ENCODE measurements at places on chromosomes 3 and 15.

GRCh38 chr15:57563416-57563815 lies 28.3 kb upstream of the MYZAP start:
- no peak for DNase-seq

DNA sequence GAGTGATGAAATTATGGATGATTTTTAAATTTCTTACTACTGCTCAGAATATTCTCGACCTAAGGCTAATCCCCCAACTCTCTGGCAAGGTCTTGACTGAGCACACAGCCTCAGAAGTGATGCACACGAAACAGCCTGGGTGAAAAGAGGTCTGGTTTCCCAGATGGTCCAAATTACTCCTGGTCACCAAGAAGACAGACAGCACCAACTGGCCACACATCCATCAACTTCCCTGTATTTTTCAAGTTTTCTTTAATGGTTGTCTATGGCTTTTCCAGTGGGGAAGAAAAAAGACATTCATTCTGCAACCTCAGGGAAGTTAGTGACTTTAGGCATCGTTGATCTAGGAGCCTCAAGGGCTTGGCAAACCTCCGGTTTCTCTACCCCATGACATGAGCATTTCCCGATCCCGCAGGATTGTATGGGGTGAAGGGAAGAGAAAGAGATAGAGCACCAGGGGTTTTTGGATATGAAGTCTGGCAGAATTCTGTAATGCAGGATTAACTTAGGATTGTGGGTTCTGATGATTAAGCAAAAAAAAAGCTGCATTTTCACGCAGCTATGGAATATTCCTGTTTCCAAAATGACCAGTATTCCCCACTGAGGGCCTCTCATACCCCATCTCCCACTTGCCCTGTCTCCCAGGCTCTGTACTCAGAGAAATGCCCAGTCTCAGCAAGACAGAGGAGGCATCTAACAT lies 62.2 kb downstream of the UMPS start:
- no peak for DNase-seq

- no peak for DNase-seq
Observed at GRCh38 chr3:13673207-13673606, 124.3 kb downstream of the FBLN2 start.

DNA sequence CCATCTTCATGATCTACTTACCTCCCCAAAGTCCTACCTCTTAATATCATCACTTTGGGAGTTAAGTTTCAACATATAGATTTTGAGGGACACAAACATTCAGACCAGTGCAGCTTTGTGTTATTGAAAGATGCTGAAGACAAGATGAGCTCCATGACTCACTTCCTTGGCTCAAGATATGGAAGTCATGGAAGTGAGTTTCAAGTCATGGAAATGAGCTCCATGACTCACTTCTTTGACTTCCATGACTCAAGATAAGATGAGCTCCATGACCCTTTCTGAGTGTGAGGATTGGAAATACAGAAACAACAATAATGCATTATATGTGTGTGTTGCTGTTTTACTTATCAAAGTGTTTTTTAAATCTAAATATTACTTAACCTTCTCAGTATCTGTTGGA lies 170.2 kb upstream of the TPRG1 start:
- DNase-seq: no peak

- DNase-seq: no peak
Observed at GRCh38 chr15:66752078-66752477, 50.0 kb downstream of the SMAD6 start.

DNA sequence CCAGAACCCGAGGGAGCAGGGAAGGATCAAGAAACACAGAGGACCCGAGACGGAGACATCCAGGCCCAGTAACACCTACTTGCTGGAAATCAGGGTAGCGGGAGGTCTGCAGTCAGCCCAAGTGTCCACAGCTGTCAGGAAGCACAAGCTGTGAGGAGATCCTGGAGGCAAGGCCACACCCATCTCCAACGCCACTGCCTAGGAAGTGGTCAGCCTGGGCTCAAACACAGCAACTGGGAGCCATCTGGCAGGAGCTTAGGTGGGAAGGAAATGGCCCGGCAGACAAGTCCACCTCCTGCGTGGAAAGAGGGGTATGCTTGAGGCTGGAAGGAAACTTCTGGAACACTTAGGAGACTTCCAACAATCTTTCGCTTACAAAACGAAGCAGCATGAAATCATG lies 407.1 kb downstream of the VPS13C start:
- no peak for DNase-seq

- no peak for DNase-seq
Observed at GRCh38 chr15:70497661-70498060, 265.7 kb downstream of the UACA start.

DNA sequence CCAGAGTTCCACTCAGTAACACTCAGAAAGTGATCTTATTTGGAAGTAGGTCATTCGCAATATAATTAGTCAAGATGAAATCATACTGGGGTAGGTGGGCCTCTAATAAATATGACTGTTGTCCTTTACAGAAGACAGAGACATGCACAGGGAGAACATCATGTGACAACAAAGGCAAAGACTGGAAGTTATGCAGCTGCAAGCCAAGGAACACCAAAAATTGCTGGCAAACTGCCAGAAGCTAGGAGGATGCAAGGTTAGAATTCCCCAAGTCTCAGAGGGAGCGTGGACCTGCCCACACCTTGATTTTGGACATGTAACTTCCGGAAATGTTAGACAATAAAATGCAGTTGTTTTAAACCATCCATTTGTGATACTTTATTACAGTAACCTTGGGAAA lies 471.5 kb upstream of the AGTR1 start:
- DNase-seq: no peak

DNA sequence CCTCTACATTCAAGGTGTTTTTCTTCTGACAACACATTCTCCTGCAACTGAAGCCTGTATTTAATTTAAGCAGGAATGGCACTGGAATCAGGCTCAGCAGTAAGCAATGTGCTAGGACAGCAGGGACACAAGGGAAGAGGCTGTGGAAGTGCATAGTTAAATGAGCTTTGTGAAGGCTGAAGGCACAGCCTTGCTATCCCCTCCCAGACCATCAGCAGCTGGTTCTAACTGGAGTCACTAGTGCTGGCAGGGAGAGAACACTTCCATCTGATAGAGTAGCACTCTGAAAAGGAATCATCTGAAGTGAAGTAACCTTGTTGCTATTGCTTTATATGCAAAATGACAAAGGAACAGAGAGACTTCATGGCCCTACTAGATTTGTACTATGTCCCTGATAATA lies 14.7 kb downstream of the UQCC5 start:
- DNase-seq: no peak

DNA sequence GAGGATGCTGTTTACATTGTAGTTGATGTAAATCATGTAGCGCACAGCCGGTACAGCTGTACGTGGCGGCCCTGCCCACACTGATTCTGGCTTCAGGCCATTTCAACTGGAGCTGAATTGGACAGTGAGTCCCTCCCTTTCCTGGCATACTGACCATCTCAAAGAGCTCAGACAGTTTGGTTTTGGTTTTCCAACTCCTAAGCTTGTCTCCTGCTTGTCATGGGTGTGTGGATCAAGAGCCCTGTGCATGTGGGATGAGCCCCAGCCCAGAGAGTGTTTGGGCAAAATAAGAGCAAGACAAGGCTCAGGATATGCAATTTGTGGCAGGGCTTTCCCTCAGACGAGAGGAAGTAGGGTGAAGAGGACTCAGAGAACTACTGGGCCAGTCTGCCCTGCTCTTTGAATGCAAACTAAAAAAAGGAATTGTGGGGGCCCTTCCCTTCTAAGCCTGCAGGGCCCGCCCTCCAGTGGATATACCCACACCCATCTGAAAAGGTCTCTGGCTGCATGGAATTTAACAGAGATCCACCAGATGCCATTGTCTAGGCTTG lies 13.3 kb downstream of the ITGA11 start:
- DNase-seq: no peak

- no peak for DNase-seq
Observed at GRCh38 chr15:62026487-62027262, 33.6 kb downstream of the VPS13C start.

DNA sequence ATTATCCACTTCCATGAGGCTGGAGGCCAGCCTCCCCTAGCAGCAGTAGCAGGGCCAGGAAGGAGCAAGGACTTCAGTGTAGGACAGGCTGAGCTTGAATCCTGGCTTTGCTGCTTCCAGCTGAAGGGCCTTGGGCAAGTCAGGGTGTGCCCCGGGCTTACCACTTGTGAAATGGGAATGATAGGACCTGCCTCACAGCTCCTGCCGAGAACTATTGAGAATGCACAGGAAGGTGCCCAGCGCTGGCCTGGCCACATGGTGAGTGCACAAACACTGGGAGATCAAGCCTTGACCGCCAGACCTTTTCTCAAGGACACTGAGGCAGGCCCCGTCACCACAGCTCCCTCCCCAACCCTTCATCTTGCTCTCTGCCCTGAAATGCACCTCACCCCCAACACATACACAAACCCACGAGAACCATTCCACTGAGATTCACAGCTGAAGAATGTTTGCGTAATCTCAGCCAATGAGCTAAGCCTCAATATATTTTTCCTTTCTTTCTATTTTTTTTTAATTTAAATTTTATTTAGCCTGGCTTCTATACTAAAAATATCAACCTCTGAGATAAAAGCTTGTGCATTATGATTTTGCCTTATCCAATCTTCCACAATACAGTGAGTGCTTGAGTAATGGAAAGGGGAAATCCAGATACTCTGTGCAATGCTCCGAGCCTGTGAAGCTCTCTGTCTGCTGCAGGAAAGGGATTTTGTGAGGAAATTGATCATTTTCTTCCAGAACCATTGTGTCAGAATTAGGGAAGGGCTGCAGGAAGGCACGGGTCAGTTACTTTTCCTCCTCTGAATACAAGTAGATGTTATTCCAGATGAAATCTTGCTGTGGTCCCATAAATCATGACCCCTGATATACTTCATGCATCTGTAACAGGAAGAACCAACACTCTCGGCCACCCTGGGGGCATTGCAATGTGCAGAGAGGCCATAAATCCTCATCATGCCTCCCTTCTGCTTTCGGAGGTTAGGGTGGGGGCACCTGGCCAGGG lies 193.9 kb downstream of the TLE3 start:
- DNase-seq: no peak

GRCh38 chr15:79900087-79900486 lies 3.3 kb upstream of the MTHFS start:
- DNase-seq: no peak

DNA sequence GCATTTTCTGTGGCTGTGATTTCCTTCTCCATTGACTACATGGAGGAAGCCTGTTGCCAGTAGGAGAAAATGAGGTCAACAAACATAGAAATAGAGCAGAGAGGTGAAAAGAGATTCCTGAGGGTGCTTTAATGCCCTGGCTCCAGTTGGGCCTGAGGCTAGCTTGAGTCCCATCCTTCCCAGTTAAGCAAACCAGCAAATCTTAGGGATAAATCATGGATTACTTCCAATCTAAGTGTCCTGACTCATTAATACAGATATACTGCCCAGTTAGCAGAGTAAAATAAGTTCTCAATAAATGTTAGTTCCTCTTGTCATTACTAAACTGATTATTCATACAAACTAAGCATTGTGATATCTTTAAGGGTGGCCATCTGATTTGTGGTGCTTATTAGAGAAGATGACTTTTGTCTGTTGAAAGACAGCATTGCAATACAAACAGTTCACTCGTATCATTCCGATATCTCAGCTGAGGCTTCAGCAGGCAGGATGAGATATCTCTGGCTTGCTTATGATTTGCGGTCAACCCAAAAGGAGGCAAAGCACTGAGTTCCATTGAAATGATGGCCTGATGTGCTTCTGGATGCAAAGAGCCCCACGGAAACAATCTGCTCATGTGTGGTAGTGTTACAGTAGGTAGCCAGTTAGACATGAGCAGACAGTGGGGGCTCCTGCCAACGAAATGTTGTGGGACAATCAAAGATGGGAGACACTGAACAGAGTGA lies 6.6 kb upstream of the STARD5 start:
- DNase-seq: no peak

DNA sequence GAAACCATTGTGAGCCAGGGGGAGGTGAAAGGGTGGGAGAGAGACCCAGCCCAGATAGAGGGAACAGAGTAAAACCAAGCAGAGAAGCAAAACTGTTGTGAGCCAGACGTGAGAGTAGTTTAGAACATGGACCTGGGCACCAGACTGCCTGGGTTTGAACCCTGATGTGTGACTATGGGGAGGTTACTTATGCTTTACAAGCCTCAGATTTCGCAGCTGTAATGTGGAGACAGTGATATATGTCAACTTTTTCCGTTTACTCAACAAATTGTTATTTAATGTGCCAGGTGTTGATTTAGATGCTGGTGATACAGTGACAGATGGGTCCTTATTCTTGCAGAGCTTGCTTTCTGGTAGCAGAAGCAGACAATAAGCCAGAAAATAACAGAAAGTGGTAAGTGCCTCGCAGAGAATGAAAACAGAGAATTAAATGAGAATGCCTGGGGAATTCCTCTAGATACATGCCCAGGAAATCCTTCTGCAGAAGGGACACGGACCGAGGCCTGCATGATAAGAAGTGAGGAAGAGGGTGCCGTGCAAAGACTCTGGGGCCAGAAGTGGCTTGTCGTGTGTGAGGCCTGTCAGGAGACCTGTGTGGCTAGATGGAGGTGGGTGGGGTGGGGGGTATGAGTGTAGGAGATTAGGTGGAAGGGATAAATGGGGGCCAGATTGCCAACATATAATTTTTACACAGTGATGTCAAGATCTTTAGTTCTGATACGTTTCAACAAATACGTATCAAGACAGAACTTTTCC lies 15.0 kb downstream of the KAT2B start:
- peak; percentile 15 for DNase-seq

GRCh38 chr3:128879991-128880390 lies 571 bp downstream of the ACAD9 start:
- DNase-seq: peak; percentile 3

- DNase-seq: no peak
Observed at GRCh38 chr3:29506502-29506901, 225.6 kb downstream of the RBMS3 start.

DNA sequence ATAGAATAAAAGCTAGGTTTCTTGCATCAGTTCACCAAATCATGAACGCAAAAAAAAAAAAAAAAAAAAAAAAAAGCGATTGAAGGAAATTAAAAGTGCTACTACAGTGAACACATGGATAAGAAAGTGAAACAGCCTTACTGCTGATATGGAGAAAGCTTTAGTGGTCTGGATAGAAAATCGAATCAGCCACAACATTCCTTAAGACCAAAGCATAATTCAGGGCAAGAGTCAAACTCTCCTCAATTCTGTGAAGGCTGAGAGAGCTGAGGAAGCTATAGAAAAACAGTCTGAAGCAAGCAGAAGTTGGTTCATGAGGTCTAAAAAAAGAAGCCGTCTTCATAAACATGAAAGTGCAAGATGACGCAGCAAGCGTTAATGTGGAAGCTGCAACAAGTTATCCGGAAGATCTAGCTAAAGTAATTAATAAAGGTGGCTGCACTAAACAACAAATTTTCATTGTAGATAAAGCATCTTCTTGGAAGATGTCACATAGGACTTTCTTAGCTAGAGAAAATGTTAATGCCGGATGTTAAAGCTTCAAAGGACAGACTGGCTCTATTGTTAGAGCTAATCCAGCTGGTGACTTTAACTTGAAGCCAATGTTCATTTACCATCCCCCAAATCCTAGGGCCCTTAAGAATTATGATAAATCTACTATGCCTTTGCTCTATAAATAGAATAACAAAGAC lies 19.2 kb downstream of the P3H2 start:
- DNase-seq: no peak

- DNase-seq: no peak
Observed at GRCh38 chr3:22364851-22365250, 613.8 kb upstream of the ZNF385D start.

- DNase-seq: no peak
Observed at GRCh38 chr15:74954515-74954914, 2.1 kb downstream of the RPP25 start.
